ENCODE measurements at places on chromosomes 12 and 14.
A peak's percentile ranks its signal among the peaks of the same experiment; 100 is the strongest.

GRCh38 chr12:89373763-89374572 lies 21.7 kb upstream of the DUSP6 start:
- DNase-seq, result peak; percentile 51

DNA sequence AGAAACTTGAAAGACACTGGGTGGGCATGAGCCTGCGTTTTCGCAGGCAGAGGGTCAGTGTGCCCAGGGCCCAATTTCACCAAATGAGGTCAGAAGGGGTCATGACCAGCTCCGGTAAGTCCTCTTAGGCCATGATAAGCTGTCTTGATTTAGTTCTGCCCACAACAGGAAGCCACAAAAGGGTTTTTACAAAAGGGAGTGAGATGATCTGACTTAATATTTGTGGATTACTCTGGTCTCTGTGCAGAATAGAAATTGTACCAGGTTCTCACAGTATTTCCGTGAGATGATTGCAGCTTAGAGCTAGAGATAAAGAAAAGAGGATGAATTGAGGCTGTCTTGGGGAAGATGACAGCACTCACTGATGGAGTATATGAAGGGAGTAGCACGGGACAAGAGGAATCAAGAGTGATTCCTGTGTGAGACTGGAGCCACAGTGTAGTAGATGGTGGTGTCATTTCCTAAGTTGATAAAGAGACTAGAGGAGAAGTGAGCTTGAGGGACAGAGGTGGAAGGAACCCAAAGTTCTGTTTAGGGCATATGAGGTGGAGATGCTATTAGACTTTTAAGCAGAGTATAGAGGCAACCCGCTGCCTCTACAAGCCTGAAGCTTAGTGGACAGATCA lies 288.3 kb upstream of the AMIGO2 start:
- no peak for DNase-seq

DNA sequence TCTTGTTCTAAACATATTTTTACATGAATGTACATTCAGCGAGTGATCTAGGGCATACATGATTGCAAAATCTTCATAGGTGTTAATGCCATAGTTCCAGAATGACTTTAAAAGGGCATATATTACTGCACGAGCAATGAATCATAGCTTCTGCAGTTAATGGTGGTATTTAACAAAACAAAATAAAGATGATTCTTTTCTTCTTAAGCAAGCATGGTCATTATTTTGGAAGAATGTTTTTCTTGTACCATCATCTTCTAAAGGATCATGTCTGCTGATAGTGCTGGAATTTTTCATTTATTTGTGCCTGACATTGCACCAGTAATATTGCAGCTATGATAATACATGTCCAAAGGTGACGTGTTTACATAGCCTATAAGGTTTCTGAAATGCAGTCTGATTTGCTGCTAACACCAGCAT lies 388.6 kb downstream of the CCDC91 start:
- DNase-seq, result no peak

GRCh38 chr12:26032719-26033241 lies 74.3 kb downstream of the RASSF8 start:
- peak; percentile 38 for DNase-seq

DNA sequence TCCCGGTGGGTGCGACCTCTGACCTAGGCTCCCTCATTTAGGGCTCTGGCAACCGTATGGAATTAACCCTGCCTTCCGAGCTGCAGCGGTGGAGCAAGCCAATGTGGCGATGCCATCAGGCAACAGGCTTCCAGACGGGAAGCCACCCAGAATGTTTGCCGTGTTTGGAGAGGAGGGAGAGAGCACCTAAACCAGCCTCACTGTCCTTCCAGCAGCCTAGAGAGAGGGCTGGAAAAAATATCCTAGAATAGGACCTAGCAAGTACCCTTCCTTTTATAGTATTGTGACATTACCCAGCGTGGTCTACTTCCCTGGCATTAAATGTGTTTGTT lies 287 bp upstream of the SLC2A13 start:
- no peak for DNase-seq

DNA sequence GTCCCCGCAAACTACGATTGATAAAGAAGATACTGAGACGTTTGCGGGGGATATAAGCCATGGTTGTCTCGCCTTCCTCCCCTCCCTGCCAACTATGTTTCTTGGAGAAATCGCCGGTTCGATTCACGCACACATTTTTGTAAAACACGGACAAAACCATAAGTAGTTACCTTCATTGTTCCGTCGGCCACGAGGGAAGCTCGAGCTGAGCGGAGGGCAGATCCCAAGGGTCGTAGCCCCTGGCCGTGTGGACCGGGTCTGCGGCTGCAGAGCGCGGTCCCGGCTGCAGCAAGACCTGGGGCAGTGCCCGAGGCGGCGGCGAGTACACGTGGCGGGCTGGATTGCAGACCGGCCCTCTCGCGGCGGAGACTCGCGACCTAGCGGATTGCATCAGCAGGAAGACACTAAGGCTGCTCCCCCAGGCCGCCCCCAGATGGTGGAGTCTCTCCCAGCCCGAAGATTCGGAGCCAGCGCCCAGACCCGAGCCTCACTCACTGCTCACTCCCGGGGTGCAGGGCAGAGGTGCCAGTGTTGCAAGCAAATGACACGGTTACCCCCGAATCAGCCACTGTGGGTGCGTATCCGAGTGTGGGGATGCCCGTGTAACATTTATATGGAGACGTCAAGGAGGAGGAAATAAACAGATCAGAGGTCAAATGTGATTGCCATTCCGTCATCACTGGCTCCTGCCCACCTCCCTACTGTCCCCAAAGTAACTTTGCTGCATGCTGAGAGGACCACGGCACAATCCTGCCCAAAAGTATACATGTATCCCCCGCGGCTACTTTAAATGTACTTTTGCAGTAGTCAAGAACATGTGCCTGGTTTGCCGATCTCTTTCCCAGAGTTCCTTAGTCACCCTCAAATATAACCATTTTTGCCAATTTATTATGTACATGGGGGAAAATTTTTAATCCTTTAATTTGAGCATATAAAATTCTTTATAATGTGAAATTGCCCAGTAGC lies at the start of gene BCAT1:
TSS of gene BCAT1 (minus strand) at position 345 of the 966 bp plus-strand sequence. CDS start at position 176, 169 bp downstream.
- DNase-seq, result no peak

DNA sequence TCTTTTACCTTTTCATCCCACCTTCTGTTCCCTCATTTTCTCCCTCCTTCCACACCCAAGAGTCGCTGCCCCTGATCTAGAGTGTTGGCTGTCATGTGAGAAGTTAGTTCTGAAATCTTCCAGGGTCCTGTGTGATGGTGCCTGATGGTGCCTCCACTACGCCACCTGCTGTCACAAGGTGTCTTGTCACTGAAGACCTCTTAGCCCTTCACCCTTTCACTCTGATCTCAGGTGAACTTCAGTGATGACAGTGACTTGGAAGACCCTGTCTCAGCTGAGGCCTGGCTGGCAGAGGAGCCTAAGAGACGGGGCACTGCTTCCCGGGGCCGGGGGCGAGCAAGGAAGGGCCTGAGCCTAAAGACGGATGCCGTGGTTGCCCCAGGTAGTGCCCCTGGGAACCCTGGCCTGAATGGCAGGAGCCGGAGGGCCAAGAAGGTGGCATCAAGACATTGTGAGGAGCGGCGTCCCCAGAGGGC lies 7.6 kb upstream of the PFDN5 start:
- DNase-seq, result peak; percentile 26

- no peak for DNase-seq
Measured at GRCh38 chr12:63025116-63025515, 90.2 kb upstream of the PPM1H start.

GRCh38 chr14:53368711-53369201 lies 215.6 kb upstream of the DDHD1 start:
- DNase-seq, result peak; percentile 56

GRCh38 chr12:104752881-104753280 lies 205.2 kb downstream of the SLC41A2 start:
- no peak for DNase-seq

- DNase-seq, result peak; percentile 99
Measured at GRCh38 chr12:119692997-119693396, 25.1 kb downstream of the PRKAB1 start.

GRCh38 chr12:22598141-22598762 lies 26.7 kb upstream of the ETNK1 start:
- no peak for DNase-seq

GRCh38 chr14:59360923-59361794 lies 104.0 kb downstream of the GPR135 start:
- no peak for DNase-seq

GRCh38 chr12:66514581-66514980 lies 164.3 kb downstream of the GRIP1 start:
- no peak for DNase-seq

DNA sequence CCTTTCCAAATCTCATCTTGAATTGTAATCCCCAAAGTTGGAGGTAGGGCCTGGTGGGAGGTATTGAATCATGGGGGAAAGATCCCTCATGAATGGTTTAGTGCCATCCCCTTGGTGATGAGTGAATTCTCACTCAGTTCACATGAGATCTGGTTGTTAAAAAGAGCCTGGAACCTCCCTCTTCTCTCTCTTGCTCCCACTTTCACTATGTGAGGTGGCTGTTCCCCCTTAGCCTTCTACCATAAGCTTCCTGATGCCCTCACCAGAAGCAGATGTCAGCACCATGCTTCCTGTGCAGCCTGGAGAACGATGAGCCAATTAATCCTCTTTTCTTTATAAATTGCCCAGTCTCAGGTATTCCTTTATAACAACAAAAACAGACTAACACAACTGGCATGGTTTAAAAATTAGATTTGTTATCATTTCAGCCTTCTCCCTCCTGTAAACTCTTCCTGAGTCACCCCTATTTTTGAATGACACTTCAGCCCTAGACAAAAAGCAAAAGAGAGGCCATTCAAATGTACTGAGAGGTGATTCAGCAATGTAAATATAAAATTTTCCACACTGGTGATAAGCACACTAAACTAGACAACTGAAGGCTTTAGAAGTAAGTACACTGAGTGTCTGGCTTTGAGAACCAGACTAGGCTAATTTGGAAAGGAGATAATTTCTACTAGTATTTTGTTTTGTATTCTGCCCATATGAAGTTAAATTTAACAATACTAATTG lies 212.1 kb upstream of the ABCD2 start:
- no peak for DNase-seq

- no peak for DNase-seq
Measured at GRCh38 chr12:116677202-116677661, 60.6 kb downstream of the SPRING1 start.

DNA sequence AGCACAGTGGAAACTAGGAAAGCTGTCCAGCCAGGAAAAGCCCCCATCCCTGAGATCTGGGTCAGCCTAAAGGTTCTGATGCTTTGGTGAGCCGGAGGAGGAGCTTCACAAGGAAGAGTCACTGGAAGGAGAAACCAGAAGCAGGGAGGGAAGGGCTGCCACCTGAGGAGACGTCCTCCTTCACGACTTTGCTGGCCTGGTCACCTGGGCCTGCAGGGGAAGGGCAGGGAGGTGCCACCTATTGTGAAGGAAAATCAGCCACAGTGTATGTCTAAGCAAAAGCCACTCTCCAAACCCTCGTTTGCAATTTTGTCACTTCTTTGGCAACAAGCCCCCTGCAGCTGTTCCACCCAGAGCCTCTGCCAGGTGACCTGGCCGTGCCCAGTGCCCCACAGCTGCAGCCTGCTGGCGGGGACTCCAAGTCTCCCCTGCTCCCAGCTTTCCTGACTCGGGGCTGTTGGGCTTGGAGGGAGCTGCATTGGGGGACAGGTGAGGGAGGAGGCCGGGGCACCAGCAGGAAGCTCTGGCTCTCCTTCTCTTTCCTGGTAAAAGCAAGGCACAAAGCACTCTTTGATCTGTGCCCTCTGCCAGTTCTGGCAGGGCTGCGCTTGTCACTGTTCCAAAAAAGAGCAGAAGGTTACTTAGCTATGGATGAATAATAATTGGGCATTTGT lies 120.9 kb upstream of the BCL2L14 start:
- DNase-seq, result no peak

DNA sequence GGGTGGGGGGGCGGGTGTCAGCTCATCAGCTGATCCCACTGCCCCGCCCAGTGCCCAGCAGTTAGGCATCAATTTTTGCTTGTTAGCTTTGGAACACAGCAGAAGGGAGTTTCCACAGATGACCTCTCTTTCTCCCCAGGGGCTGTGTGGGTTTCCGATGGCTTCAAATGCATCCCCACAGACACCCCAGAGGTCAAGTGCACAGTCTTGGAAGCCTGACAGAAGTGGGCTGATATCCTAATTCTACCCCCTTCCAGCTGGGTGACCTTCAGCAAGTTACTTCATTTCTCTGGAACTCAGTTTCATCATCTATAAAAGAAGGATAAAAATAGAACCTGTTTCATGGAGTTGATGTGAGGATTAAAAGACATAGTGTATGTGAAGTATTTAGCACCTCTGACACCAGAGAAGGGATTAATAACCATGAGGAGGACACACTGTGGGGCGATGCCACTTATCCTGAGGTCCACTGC lies 22.0 kb downstream of the TTC9 start:
- no peak for DNase-seq

DNA sequence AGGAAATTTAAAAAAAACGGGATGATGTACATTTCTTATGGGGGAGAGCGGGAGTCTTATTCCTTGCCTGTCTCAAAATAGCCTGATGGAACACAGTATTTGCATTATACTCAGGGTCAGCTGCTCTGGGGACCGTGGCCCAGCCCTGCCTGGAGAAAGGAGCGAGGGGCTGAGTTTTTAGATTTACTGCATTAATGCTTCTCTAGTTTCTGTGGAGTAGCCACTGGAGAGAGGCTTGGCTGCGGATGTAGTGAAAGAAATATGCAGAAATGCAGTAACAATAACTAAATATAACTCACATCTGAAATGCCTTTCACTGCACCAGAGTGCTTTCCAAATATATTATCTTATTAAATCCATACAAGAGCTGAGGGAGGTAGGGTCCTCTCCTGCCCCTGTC lies 87.6 kb upstream of the MAP1LC3B2 start:
- DNase-seq, result no peak

GRCh38 chr12:42325326-42325652 lies 605 bp downstream of the ZCRB1 start:
- no peak for DNase-seq

Measured in GM04504 (cell line).